NCI-H460 (cell line): ENCODE measurements at places on chromosomes 12 and 14.

- DNase-seq, result no peak
Observed at GRCh38 chr14:30006695-30007094, 79.0 kb upstream of the PRKD1 start.

GRCh38 chr14:45290547-45290946 is 37.5 kb upstream of the MIS18BP1 start:
- DNase-seq, result no peak

DNA sequence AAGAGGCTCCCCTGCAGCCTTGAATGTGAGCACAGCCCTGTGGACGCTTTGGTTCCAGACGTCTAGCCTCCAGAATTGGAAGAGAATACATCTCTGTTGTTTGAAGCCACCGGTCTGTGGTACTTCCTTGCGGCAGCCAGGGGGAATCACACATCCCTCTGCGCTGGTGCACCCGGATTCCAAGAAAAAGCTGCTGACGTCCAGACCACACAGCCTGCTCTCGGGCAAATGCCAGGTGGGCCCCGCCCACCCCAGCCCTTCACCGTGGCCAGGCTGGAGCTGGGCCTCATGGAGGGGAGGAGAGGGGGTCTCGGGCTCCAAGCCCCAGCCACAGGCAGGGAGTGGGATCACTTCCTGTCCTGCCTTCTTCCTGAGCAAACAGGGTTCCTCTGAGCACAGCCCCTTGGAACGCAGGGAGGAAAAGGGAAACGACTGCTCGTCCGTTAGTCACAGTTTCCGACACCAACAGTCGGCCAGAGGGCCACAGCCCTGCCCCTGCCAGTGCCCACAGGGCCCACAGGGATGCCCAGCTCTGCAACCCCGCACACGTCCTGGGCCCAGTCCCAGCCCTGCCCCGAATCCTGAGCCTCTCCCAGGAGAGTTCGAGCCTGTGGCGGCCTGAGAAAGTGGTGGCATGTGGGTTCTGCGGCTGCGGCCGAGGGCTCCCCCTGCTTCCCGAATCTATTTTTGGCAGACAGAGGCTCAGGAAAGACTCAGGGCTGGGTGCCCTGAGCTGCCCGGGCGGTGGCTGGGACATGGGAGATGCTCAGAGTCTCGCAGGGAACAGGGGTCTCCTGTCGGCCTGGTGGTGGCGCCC is 85.3 kb downstream of the RFLNA start:
- peak; percentile 35 for DNase-seq

- DNase-seq, result no peak
Observed at GRCh38 chr12:5914387-5915149, 30.5 kb downstream of the ANO2 start.

GRCh38 chr12:119374635-119375034 is 40.1 kb downstream of the CCDC60 start:
- no peak for DNase-seq

DNA sequence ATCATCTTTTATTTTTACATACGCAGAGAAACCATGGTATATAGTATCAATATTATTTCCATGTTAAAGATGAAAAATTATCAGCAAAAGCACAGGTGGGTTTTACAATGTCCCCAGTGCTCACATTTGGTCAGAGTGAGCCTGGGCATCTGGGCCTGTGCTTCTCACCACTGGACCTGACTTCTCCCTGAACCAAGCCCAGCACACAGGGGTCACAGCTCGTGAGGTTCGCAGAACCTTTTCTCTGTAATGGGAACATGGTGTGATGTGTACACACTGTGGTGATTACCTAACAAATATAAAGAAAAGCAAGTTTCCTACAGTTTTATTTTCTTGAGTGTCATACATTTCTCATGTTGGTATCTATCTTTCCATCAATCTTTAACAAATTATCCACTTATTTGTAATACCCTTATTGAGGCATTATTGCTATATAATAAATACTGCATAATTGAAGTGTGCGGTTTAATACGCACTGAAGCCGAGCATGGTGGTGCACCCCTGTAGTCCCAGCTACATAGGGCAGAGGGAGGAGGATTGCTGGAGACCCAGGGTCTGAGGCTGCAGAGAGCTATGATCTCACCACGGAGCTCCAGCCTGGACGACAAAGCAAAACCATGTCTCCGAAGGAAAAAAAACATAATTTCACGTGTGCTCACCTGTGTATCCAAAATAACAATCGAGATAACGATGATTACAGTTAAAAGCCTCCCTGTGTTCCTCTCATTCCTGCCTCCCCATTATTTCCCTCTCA is 743.2 kb downstream of the TMEM121 start:
- no peak for DNase-seq
